ENCODE measurements at places on chromosomes 12 and 14.

- DNase-seq = no peak
These were observed 914 bp upstream of the CCND2 start for GRCh38 chr12:4272424-4273272.

DNA sequence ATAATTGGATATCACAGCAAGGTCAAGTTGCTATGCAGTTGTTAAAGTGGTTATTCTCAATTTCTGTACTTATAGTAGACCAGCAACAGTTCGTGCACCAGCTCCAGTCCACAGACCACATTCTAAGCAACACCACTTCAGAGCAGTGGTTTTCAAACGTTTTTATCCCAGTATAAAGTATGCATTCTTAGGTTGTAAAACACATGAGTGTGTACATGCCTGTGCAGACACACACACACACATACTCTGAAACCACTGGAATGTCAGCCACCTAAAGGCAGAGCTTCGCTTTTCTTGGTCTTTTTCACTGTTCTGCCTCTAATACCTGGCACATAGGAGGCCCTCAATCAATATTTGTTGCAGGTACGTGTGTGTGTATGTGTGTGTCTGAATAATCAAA is 22.2 kb upstream of the C12orf71 start:
- DNase-seq = peak; percentile 62

DNA sequence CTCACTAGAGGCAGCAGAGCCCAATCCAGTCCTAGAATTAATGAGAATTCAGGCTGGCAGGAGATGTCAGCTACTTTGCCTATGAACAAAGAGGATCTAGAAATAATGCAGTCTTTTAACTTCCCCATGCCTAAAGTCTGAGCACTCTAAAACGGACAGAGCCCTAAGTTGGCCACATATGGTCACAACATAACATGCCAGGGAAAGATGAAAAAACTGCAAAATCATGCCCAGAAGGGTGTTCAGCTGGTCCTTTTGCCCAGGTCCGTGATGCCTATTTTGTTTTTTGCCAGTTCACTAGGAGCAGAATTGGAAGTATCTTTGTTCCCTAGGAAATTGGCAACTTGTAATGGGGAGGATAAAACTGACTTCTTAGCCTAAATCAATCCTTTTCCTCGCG is 20.3 kb upstream of the LMNTD1 start:
- DNase-seq = no peak

DNA sequence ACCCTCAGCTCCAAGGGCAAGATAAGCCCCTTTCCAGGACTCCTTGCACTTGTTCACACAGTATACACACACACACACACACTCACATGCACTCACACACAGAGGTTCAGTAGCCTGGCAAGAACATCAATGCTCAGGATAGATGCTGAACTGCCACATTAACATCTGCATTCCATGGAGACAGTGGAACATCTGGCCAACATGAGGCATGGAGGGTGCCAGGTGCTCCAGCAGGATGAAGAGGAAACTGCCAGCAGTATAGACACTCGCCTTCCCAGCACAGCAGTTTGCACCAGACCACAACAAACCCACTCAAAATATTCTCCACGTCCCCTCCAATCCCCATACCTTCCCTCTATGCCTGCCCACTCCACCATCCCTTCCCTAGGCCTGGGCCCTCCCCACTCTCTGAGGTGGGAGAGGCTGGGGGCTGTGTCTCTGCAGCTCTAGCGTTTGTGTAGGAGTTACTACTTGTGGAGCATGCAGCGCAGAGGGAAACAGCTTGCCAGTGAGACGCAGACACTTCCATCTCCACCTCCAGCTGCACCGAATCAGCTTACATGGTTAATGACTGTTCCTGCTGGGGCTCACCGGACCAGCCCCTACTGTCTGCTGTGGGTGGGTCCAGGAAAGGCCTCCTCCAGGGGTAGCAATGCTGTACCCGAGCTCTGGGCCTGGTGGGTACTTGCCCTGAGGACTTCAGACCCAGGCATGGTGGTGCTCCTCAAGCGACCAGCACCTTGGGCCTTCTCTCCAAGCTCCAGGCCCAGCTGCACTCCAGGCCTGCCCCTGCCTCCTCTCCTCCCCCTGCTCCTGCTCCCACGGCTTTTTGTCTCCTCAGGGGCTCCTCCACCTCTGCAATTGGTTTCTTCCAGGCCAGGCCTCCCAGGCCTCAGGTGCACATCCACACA is 18.6 kb upstream of the PLEKHG3 start:
- DNase-seq = peak; percentile 35

DNA sequence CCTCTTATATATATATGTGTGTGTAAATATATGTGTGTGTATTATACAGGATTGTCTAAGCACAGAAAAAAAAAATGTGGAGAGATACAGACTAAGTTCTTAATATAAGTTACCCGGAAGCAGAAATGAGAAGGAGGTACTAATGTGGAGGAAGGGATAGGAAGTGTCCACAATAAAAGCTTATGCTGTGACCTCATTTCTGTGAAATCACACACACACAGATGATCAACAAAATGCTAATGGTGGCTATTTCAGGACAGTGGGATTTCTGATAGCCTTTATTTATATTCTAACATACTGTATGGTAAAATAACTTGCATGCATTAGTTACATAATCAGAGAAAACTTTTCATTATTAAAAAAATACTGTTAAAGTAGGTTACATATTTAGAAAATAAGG is 8.5 kb upstream of the RAD51AP1 start:
- no peak for DNase-seq

GRCh38 chr12:129530984-129531383 is 372.8 kb downstream of the TMEM132D start:
- DNase-seq = no peak
